ENCODE measurements at places on chromosomes 7 and 10. TPM values are rescaled to one million over a fixed set of nuclear protein-coding genes. Genes with fewer than 3 reads are reported as not detected.
A peak's percentile ranks its signal among the peaks of the same experiment; 100 is the strongest.

GRCh38 chr10:59397961-59398360 is 35.6 kb upstream of the FAM13C start:
- DNase-seq: no peak

Gene ZNF736
- total RNA-seq: not detected

Gene CALD1
- 95.0 TPM for total RNA-seq

- DNase-seq: no peak
Measured at GRCh38 chr10:114908896-114909295, 29.1 kb upstream of the TRUB1 start.

GRCh38 chr10:72416661-72417060 is 61.9 kb upstream of the DNAJB12 start:
- DNase-seq: no peak

Gene STRIP2
- 5.1 TPM for total RNA-seq

DNA sequence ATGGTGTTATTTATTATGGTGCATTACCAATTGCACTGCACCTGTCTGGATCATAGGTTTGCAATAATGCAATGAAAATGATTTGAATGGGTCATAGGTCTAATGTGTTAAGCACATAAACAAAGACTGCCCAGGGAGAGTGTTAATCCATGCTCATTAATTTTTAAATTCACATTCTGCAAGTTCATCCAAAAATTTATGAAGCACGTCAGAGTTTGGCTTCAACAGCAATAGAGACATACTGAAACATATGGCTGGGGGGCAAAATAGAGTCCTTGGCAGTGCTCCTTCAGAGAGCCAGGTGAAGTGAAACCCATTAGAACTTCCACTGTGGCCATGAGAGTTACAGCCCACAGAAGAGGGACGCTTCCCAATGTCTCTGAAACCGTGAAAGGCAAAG is 441.1 kb downstream of the POM121L12 start:
- DNase-seq: no peak

GRCh38 chr7:151110941-151111645 is 24.8 kb downstream of the AGAP3 start:
- peak; percentile 98 for DNase-seq

All from H7 (cell line).